Bronchial epithelial cell (primary cell): ENCODE measurements at places on chromosomes 2 and 18.

- no peak for DNase-seq
Measured at GRCh38 chr2:47172156-47172921, 17.2 kb upstream of the STPG4 start.

DNA sequence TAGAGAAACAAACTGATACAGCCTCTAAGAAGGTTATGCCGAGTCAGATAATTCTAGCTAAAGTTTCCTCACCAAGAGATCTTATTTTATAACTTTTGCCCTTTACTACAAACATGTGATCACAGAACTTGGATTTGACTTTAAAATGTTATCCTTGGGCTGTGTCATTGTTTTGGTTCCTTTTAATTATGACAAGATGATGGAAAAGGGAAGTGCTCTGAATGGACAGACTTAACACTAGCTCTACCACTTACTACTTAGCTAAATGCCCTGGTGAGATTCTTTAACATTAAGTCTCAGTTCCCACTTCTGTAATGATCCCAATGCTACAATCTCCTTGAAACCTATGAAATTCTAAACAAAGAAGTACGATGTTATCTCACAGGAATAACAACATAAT, 69.9 kb downstream of the RTTN start:
- no peak for DNase-seq

- DNase-seq, result peak; percentile 38
Measured at GRCh38 chr2:240840435-240841060, 20.5 kb upstream of the KIF1A start.

- DNase-seq, result peak; percentile 39
Measured at GRCh38 chr2:140695155-140695554, 1435.7 kb downstream of the LRP1B start.

- DNase-seq, result peak; percentile 88
Measured at GRCh38 chr18:73893880-73894279, 253.8 kb downstream of the FBXO15 start.

GRCh38 chr2:163884416-163884815, 148.6 kb upstream of the FIGN start:
- DNase-seq, result no peak

DNA sequence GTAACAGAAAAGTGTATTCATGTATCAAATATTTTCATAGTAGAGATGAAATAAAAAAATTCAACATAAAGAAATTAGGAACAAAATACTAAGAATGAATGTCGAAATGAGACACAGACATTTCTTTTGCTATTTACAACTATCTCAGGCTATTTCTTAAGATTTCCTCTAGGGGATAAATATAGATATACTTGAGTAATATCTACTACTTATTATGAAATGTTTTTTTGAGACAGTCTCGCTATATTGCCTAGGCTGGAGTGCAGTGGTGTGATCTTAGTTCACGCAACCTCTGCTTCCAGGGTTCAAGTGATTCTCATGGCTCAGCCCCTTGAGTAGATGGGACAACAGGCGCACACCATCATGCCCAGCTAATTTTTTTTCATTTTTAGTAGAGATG, 326.1 kb downstream of the RNF144A start:
- no peak for DNase-seq

GRCh38 chr2:118202707-118203303, 114.5 kb downstream of the INSIG2 start:
- DNase-seq, result peak; percentile 41

DNA sequence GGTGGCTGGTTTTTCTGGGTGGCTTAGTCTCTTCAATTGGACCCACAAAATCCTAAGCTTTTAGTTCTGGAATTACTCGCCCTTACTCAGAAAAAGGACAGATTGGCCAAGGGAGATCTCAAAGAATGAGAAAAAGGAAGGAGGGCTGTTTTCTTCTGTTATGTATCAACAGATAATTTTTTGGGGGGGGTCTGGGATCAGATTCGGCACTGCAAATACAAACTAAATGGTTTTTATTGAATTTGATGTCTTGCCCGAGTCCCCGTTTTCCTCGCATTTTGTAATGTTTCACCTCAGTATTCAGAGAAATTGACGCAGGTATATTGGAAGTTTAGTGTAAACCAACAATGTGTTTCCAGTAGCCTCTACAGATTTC, 762 bp downstream of the YIPF4 start:
- DNase-seq, result no peak

- DNase-seq, result no peak
Measured at GRCh38 chr2:120474486-120474885, 128.6 kb downstream of the INHBB start.

- DNase-seq, result peak; percentile 87
Measured at GRCh38 chr2:177265824-177266817, 1.6 kb upstream of the NFE2L2 start.

- DNase-seq, result no peak
Measured at GRCh38 chr2:85790499-85791188, 36.9 kb downstream of the ATOH8 start.

GRCh38 chr2:2683606-2684224, 352.6 kb upstream of the MYT1L start:
- DNase-seq, result no peak

- DNase-seq, result no peak
Measured at GRCh38 chr2:182917924-182918323, 51.5 kb upstream of the FRZB start.

- DNase-seq, result no peak
Measured at GRCh38 chr2:193074933-193075332, 880.2 kb upstream of the TMEFF2 start.

GRCh38 chr2:174072857-174073256, 107.7 kb upstream of the SP3 start:
- DNase-seq, result no peak

DNA sequence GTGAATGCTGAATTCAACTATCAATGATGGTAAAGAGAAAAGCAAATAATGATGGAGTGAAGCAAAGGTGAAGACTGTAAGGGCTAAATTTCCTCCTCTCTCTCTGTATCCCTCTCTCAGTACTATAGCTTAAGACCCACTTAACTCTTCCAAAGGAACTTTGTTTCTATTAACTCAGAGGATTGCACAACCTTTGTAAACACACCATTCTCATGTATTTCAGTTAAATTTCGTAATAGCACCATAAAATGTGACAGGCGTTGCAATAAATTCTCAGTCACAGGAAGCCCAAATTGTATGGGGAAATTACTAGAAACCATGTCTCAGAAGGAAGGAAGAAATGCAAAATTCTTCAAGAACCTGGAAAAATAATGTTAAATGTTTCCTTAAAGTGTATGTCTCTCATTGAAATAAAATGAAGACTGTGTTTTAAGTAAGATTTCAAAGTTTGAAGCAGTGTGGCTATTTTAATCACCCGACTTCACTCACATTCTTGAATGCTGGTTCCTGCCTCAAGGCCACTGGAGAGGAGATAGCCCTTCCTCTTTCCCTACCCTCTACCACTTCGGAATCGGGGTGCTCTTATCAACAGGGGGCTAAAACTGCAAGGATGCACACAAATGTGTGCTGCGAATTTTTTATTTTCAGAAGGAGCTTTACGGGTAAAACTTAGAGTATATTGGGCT, 112.1 kb downstream of the FTCDNL1 start:
- DNase-seq, result peak; percentile 59

GRCh38 chr2:150309311-150310080, 178.0 kb downstream of the RND3 start:
- DNase-seq, result peak; percentile 55

DNA sequence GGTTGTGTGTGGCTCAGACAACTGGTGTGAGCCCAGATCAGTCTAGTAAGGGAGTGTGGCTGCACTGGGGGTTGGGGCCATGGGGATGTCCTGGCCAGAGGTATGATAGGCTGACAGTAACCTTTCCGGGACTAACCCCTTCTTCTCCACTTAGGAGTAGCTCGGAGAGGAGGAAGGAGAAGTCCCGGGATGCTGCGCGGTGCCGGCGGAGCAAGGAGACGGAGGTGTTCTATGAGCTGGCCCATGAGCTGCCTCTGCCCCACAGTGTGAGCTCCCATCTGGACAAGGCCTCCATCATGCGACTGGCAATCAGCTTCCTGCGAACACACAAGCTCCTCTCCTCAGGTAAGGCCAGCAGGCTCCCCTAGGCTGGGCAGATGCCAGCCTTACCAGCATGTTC, 49.5 kb downstream of the EPAS1 start:
- no peak for DNase-seq

DNA sequence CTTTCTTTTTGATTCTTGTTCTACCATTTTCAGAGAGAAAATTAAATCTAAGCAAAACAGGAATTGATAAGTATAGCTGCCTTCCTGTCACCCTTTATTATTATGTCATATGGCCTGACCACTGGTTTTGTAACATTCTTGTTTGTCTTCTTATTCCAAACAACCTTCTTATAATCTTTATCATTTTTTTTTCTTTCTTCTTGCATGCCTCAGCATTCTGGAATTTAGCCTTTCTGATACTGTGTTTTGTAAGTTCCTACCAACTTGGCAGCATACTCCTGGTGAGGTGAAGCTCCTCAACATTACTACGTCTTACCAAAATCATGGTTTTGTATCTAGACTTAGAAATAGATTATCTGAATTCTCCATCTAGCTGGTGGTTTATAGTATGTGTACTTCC, 199.2 kb downstream of the CAMKMT start:
- peak; percentile 36 for DNase-seq

- DNase-seq, result no peak
Measured at GRCh38 chr2:53508667-53509066, 258.9 kb upstream of the CHAC2 start.

DNA sequence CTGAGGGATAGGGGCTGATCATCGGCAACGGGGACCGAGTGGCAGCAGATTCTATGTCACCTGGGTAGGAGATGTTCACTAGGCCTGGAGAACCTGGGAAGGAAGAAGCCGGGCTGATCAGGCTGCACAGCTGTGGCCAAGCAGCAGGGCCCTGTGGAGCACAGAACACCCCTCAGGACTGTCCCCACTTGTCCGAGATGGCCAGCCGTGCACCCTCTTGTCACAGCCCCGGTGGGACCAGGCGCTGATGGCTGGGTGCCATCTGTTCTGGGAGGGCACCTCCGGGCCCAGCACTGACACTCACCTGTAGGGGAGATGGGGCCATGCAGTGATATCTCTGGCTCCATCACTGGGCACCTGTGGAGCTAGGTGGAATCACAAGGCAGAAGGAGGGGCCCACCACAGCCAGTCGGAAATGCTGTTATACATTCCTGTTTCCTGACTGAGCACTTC, 217.9 kb upstream of the RAB6C start:
- no peak for DNase-seq

GRCh38 chr2:9286554-9287399, 80.2 kb downstream of the ASAP2 start:
- DNase-seq, result peak; percentile 53

DNA sequence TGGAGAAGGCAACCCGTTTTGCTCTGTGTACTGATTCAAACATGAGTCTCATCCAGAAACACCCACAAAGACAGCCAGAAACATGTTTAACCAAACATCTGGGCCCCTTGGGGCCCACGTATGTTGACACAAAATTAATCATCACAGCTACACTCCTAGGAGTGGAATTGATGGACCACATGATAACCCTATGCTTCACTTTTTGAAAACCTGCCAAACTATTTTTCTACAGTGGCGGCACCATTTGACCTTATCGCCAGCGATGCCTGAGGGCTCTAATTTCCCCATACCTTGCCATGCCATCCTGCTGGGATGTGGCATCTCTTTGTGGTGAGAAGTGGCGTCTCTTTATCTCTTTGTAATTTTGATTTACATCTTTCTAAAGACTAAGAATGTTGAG, 38.5 kb downstream of the PSMG2 start:
- DNase-seq, result peak; percentile 99

GRCh38 chr18:31303771-31304170, 14.2 kb upstream of the DSG1 start:
- DNase-seq, result peak; percentile 43

- DNase-seq, result no peak
Measured at GRCh38 chr18:44759925-44760342, 79.2 kb downstream of the SETBP1 start.

GRCh38 chr2:190538201-190538600, 3.7 kb upstream of the NEMP2 start:
- no peak for DNase-seq

DNA sequence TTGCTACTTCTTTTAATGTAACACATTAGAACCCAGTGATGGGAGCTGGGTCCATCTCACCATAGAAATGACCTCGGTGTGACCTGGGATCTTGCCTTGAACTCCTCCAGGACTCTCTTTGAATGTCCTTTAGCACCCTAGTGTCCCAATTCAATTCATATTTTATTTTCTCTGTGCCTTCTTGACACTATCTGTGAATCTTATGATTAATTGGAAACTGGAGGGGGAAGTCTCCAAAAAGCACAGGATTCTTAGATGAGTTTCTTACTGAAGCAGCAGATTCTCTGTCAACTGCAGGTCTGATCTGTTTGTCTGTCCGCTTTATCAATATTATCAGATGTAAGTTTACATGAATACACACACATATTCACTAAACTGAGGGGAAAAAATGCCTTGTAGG, 470 bp downstream of the DHRS9 start:
- no peak for DNase-seq

GRCh38 chr2:47782671-47783485, at the start of gene MSH6:
TSS of gene MSH6 (plus strand) at chr2:47783145. CDS start at chr2:47783234, 89 bp downstream.
- peak; percentile 76 for DNase-seq

DNA sequence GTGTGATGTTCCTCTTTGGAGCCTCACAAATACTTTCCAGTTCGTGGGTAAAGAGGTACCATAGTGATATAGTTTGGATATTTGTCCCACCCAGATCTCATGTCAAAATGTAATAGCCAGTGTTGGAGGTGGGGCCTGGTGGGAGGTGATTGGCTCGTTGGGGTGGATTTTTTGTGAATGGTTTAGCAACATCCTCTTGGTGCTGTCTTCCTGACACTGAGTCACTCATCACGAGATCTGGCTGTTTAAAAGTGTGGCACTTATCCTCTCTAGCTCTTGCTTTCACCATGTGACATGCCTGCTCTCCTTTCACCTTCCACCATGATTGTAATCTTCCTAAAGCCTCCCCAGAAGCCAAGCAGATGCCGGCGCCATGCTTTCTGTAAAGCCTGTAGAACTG, 3.0 kb upstream of the CCDC93 start:
- DNase-seq, result peak; percentile 13

- DNase-seq, result no peak
Measured at GRCh38 chr2:120531365-120531764, 185.4 kb downstream of the INHBB start.

- DNase-seq, result no peak
Measured at GRCh38 chr2:121281694-121282093, 3.3 kb downstream of the TFCP2L1 start.

DNA sequence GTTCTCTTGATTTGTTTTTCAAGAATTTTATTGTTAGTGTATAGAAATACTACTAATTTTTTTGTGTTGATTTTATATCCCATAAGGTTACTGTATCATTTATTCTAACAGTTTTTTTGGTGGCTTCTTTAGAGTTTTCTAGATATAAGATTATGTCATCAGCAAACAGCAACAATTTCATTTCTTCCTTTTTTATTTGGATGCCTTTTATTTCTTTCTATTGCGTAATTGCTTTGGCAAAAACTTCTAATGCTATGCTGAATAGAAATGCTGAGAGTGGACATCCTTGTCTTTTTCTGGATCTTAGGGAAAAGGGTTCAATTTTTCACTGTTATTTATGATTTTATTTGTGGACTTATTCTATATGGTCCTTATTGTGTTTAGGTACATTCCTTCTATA, 298.8 kb downstream of the RPRM start:
- DNase-seq, result no peak

DNA sequence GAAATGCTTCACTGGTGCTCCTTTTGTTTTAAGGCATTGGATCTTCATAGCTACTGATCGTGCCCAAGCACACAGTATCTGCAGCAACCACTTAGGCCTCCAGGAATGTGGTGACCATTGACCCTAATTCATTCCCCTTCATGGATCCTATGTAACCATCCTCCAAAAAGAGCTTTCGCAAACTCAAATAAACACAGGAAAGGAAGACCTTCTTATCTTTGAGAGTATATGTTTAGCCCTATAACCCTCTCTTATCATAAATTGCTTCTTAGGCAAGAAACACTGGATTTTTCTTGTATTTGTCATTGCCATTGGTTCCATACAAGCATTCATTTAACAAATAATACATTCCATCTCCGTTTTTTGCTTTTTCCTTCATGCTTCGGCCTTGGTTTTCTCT, 4.1 kb upstream of the TTR start:
- no peak for DNase-seq
